ENCODE measurements at places on chromosomes 6 and 20.

DNA sequence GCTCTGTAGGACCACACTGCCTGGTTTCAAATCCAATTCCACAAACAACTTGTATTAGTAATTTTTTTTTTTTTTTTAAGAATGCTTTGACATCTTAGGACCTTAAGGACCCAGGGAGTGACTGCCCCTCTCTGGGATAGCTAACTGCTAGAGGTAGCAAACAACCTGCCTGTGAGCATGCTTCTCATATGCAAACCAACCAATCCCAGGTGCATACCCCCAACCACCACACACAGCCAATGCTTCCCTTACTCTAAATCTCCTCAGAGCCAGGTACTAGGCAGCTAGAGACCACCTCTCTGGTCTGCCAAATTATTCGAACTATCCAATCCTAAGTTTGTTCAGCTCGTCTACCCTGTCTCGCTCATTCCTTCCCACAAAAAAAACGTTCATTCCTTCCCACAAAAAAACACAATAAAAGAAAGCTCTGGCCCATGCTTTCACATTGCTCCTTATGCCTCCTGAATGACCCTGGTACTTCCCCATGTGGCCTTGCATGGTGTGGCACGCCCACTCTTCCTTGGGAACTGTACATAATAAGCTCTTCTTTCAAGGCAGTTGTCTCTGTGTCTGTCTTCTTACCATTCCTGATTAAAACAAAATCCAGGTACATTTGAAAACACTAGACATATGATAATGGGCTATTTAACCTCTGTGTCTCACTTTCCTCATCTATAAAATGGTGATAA lies 6.4 kb downstream of the SERAC1 start:
- DNase-seq: no peak

DNA sequence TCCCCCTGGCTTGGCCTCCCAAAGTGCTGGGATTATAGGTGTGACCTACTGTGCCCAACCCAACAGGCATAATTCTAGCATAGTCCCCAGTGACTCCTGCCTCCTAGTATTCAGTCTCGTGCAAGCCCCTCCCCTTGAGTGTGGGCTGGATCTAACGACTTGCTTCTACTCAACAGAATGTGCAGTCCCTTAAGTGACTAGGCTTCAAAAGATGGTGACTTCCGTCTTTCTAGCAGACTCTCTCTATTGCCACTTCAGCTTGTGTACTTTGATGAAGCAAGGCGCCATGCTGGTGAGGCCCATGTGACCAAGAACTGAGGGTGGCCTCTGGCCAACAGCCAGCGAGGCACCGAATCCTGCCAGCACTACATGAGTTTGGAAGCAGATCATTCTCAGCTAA lies 109.6 kb upstream of the TRAF3IP2 start:
- no peak for DNase-seq

DNA sequence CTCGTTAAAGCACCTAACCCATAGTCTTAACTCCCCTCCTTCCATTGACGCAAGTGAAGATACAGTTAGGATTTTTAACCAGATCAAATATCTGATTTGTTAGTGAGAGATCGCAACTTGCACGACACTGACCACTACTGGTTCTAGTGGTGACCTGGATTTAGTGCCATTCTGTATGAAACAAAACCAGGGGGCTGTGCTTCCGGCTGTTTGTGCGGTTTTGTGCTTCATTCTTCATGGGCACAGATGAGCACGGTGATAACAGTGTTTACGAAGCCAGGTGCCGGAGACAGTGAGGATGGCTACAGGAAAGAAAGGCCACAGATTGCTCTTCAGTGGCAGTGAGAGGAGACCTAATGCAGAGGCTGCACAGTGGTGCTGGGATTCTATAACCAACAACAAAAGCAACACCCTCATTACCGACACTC lies 75.5 kb downstream of the NOL4L start:
- no peak for DNase-seq

DNA sequence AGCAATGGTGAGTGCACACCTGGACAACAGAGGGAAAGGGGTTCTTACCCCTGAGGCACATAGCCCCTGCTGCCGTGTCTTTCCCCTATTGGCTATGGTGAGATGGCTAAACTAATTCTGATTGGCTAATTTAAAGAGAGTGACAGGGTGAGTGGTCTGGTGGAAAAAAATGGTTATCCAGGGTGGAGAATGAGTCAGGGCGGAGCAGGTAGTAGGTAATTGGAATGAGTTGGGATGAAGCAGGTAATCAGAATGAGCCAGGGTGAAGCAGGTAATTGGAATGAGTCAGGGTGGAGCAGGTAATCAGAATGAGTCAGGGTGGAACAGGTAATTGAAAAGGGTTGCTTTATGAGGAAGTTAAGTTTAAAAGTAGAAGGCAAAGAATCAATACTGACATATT lies 200.3 kb downstream of the EYA4 start:
- DNase-seq: no peak

GRCh38 chr6:84333842-84334241 lies 106.4 kb upstream of the CEP162 start:
- DNase-seq: no peak
